ENCODE measurements at places on chromosomes 2 and 18. TPM values are rescaled to one million over a fixed set of nuclear protein-coding genes. Genes with fewer than 3 reads are reported as not detected.

The SERPINB3 gene
- total RNA-seq, result not detected

The TOGARAM2 gene
- 11.6 TPM for total RNA-seq

The GCG gene
- total RNA-seq, result 0.23 TPM

The ROCK1 gene
- 134 TPM for total RNA-seq

The SCN2A gene
- total RNA-seq, result 0.61 TPM

The UGT1A5 gene
- total RNA-seq, result not detected

The SMC6 gene
- 12.2 TPM for total RNA-seq

The ABCG5 gene
- total RNA-seq, result not detected

The HOXD3 gene
- 0.49 TPM for total RNA-seq

DNA sequence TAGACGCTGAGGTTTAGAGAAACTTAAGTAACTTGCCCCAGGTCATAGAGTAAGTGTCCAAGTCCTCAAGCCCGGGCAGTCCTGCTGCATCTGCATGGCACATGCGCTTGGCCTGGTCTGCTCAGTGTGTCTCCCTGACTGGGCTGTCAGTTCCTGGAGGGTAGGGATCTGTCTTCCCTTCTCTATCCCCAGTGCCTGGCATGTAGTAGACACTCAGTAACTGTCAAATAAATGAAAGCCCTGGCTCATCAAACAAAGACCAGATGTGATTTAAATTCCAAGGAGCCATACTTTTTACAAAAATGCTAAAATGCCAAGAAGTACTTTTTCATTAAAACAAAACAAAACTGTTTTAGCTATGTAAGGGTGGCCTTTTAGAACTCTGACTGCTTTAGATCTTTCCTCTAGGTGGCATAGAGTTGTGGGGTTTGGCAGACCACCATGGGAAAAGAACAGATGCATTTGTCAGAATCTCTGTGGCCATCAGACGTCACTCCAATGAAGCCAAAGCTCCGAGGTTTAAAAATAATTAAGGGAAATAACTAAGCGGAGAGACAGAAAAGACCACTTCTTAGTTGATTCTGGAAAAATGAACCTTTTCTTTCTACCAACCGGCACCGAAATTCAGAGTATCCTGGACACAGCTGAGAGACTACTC is 34.0 kb downstream of the EPAS1 start:
- DNase-seq, result no peak

GRCh38 chr2:64186699-64187605 is 42.7 kb upstream of the PELI1 start:
- DNase-seq, result no peak

DNA sequence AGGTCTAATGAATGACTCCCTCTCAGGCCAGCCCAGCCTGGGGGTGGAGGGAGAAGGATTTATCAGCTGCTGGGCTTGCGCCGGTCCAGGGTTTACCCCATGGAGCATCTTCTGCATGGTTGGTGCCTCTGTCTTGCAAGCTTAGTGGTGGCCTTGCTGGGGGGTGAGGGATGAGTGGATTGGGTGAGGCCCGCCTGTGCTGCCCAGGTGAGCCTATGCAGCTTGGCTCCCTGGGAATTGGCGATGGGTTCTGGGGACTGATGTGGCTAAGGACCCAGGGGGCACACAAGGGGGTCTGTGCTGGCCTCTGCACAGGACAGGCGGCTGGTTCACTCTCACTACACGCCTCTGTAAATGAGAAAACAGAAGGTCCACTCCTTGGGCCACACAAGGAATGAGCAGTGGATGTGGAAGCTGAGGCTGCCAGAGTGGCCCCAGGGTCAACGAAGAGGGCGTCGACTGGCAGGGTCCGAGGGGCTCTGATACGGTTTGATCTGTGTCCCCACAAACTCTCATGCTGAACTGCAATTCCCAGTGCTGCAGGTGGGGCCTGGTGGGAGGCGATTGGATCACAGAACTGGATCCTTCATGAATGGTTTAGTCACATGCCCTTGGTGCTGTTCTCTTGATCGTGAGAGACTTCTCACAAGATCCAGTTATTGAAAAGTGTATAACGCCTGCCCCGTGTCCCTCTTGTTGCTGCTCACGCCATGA is 151.6 kb upstream of the HDAC4 start:
- DNase-seq, result no peak

GRCh38 chr2:3212984-3213383 is 164.6 kb downstream of the EIPR1 start:
- DNase-seq, result no peak

GRCh38 chr2:139427164-139427563 is 647.0 kb upstream of the NXPH2 start:
- no peak for DNase-seq

DNA sequence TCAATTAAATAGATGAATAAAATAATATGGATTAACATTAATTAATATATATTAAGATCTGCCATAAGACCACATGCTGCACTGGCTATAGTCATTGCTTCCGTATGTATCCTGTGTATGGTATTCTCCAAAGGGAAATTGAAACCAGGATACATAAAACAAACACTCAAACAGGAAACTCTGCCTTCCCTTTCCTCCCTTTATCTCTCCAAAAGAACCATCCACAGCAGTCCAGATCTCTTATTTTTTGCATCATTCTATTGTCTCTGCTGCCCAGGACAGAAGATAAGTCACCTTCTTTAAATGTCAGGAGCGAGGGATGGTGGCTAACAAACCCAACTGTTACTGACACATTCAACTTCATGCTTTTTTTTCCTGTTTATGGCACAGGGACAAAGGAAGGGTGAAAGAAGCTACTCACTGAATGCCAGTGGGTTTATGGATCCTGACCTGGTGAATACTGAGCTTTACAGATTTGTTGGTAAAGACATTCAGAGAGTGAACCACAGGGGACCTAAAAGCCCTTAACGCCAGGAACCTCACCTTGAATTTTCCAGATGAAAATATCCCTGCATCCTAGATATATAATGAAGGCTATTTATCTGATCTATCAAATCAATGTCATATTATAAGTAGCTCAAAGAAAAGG is 67.5 kb downstream of the CSRNP3 start:
- no peak for DNase-seq

GRCh38 chr2:80058562-80058961 is 246.0 kb downstream of the LRRTM1 start:
- DNase-seq, result no peak

GRCh38 chr2:48870942-48871341 is 115.4 kb upstream of the LHCGR start:
- no peak for DNase-seq

- DNase-seq, result no peak
Measured at GRCh38 chr2:197674591-197674990, 796 bp downstream of the RFTN2 start.

- DNase-seq, result no peak
Measured at GRCh38 chr2:230319211-230319862, 7.7 kb upstream of the SP140L start.

- peak; percentile 57 for DNase-seq
Measured at GRCh38 chr2:124025171-124025580, at the start of gene CNTNAP5. Gene CNTNAP5, plus strand, starts transcription at chr2:124025287. Its CDS starts 364 bp downstream, at chr2:124025651.

GRCh38 chr2:131143803-131144202 is 38.7 kb downstream of the PLEKHB2 start:
- no peak for DNase-seq

DNA sequence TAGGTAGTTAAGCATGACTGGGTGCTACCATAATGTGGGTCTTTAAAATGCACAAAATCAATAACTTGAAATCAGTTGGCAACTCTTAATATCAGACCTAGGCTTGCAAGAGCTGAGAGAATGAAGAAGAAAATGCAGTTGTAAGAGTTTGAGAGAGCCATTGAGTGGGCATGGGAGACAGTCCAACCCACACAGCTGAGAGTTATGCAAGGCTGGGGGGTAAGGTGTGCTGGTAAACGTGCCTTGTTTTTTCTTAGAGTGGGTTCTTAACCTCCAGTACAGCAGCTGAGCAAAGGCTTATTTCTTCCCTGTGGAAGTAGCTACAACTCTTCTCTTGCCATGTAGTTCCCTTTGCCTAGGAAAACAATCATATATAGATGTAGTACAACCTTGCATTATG is 20.2 kb upstream of the CCDC178 start:
- DNase-seq, result no peak

GRCh38 chr2:179843541-179843940 is 17.9 kb downstream of the ZNF385B start:
- DNase-seq, result no peak

DNA sequence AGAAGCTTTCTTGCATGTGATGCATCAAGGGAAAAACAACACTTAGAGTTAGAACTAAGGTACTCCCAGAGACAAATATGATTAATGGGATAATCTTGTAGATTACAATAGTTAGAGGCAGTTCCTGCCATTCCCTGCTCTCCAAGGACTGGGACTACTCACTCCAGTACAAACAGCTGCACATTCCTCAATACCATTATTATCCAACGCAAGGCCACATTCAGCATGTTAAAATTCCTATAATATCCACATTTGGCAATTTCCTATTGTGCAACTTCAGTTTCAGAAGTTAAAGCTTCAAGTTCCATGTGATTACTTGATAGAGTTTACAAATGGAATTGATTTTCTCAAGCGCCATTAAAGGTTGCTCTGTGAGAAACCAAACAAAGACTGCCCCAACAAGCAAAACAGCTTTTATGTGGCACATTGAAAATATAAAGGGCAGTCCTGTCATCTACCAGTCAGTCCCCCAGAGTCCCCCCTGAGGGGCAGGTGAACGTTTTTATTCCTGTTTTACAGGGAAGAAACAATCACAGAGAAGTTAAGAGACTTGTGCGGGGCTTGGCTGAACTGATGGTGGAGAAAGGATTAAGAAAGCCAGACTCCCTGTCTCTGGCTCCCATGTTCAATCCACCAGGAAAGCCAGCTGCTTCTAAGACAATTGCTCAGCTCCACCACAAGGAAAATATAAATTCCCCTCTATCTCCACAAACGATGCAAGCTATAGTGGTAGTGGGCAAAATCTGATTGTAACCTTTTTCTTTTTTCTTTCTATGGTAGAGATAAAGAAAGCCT is 72.6 kb downstream of the TXNL1 start:
- no peak for DNase-seq

DNA sequence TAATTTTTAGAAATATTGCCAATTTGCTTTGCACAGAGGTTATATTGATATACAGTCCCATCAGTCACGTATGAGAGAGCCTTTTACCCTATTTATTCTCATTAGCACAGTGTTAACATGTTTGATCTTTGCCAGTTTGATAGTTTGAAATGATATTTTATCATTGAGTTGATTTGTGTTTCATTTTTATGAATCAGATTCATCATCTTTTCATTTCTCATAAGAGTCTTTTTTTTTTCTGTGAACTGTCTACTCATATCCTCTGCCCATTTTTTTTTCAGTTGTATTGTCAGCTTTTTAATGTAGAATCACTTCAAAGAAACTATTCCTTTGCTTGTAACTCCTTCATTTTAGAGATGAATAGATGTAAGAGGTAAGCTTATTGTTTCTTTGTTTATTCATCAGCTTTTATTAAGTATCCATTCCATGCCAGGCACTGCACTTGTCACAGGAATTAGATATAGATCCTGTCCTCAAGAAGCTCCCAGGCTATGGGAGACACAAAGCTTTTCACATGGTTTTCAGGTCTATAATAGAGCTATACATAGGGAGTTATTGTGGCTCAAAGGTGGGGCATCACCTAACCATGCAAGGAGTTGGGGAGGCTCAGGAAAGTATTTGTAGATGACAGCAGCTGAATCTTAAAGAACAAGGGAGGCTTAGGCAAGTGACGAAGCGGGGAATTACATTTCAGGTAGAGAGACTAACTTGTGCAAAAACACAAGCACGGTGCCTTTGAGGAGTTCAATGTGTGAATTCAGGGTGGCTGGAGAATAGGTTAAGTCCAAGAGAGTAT is 42.1 kb downstream of the CD28 start:
- DNase-seq, result no peak

GRCh38 chr18:42164556-42164955 is 209.5 kb downstream of the PIK3C3 start:
- no peak for DNase-seq

- DNase-seq, result no peak
Measured at GRCh38 chr2:6148882-6149281, 456.7 kb downstream of the SOX11 start.

DNA sequence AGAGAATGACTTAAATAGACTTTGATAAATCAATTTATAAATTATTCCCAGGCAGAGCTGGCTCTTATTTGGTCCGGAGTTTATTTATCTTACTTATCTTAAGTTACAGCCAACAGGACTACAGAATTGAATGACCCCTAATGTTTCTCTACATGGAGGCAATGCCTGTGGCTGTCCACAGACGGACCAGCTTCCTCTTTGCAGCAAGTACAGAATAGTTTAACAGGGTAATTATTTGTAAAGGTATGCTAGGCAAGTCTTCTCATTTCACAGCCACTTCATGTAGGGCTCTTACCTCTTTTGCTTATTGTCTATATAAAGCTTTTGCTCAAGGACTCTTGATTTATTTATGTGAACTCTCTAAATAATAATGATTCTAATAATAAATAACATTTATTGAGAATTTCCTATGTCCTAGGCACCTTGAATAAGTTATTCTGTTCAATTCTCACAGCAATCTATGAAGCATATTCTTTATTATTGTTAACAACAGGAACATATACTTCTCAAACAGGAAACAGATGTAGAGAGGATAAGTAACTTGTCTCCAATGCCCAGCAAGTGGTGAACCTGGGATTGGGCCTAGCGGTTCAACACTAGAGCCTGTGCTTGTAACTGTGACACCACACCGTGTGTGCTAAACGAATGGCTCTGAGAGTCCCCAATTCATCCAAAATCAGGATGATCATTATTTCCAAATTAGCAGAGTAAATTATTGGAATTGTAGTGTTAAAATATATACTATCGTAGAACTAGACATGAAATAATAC is 58.8 kb upstream of the NXPH2 start:
- DNase-seq, result no peak
